ENCODE measurements at places on chromosomes 4 and X. TPM values are rescaled to one million over a fixed set of nuclear protein-coding genes. Genes with fewer than 3 reads are reported as not detected.

GRCh38 chr4:72701987-72702819, 133.2 kb upstream of the ADAMTS3 start:
- no peak for DNase-seq
- no peak overlapping the region for H3K27ac ChIP-seq

GRCh38 chr4:154205471-154205870, 286.1 kb downstream of the DCHS2 start:
- DNase-seq: no peak
- H3K36me3 ChIP-seq: no peaks in the 10 kb centered on the region

- no peaks in the 10 kb centered on the region for H3K36me3 ChIP-seq
- no peak overlapping the region for H3K27ac ChIP-seq
- peaks cover 3% of the 10 kb centered on the region for H3K4me1 ChIP-seq
- H3K27me3 ChIP-seq: peaks cover 2% of the 10 kb centered on the region
Observed at GRCh38 chrX:40267334-40268187, 169.8 kb upstream of the BCOR start.

Gene SCD5
- 6.2 TPM for total RNA-seq

DNA sequence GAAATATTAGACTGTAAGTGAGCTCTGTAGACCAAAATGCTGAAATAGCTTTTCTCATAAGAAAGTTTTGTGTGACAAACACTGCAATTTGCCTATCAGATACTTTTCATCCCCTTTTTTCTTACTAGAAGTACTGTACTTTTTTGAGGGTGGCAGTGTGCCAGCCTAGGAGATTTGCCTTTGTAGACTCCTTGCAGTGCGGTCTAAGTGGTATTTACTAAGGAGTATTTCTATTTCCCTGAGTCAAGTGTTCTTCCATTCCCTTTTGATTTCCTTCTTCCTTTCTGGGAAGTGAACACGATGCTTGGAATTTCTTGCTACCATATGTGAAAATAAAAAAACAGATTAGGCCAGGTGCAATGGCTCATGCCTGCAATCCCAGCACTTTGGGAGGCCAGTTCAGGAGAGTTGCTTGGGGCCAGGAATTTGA, 34.6 kb downstream of the PDLIM5 start:
- no peak for DNase-seq
- H3K4me3 ChIP-seq: no peak overlapping the region
- no peaks in the 10 kb centered on the region for H3K27me3 ChIP-seq

GRCh38 chrX:47420962-47421361, 50.6 kb downstream of the ZNF157 start:
- no peak overlapping the region for H3K27ac ChIP-seq
- H3K4me3 ChIP-seq: no peak overlapping the region
- no peaks in the 10 kb centered on the region for H3K4me1 ChIP-seq
- no peak for DNase-seq
